Stimulated activated CD8-positive, alpha-beta memory T cell treated with anti-CD3 and anti-CD28 coated beads, Interleukin-7, amount 100 ng/mL, for 24 hours (primary cell): ENCODE measurements at places on chromosomes 7 and 10.
A peak's percentile ranks its signal among the peaks of the same experiment; 100 is the strongest.

DNA sequence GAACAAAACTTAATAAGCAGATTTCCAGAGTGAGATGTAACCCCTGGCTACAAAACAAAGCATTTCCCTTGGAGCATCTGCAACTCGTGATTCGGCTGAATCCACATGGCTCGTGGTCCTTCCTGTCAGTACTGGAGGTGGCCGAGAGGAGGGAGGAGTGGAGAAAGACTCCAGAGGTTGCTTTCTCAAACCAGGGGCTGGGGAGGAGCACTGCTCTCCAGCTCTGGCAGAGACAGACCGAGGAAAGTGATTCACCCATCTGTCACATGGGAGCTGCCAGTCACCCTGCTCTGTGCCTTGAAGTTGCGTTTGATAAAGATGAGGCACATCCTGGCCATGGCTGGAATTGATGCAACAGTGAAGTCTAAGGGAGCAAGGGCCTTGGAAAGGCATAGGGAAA lies 72.7 kb downstream of the COL13A1 start:
- DNase-seq, result no peak

DNA sequence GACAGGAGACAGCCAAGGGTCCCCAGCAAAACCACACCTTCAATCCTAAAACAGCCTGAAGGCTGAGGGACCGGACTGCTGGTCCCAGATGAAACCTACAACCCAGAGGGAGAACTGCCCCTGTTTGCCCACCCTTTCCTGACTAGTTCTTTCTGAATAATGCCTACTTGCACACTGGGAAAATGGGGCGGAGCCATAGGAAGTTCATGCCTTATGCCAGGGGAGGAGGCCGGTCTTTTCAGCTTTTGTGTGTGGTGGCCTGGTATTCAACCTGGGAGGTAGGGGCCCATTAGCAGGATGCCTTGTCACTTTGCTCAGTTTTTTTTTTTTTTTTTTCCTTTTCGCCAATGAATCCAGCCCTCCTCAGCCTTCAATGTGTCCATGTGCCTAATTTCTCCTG lies 20.7 kb downstream of the TOMM7 start:
- no peak for DNase-seq

DNA sequence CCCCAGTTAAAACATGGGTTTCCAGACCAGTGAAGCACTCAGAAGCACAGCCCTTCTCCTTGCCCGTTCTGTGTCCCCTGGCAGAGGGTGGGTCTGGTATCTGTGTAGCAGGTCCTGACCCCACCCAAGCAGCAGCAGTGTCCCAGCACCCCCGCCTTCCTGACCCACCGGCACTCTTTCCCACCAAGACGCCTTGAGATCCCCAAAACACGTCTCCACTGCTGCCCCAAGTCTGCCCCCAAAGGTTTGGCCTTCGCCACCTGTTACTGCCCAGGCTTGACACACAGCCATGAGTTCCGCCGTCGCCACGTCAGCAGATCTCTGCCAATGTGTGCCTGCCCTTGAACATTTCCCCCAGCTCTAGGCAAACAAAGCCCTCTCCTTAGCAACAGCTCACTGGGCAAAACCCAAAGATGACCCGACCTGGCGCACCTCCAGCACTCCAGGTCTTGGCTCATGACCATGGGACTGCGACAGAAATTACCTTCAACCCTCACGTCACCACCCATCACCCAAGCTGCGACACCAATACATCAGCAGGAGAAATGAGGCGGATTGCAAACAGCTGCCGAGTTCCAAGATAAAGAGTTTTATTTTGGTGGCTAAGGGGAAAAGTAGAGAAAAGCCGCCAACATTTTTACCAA lies 75.6 kb downstream of the CTBP2 start:
- no peak for DNase-seq

DNA sequence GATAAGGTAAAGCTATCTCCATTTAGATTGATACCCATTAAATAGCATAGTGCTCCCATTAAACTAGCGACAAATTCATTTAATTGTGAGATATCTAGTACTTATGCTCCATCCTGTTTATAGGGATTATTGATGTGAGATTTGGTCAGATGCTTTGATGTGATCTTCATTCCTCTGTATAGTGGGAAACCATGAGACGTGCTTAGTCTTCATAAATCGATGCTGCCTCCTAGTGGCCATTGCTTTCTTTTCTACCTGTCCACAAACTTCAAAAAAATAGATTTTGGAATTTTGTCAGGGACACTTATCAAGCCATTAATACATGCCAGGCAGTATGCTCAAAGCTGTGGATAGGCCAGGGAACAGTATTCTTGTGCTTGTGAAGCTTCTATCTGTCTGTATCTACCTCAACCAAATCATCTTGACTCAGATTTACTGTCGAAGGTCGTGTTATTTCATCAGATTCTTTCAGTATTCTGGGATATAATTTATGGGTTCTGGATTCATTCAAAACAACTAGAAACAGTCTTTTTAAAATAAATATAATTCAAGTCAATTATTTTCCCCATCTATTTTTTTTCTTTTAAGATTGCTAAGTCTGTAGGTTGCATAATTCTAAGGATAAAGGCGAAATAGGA lies 12.0 kb downstream of the LSM8 start:
- DNase-seq, result peak; percentile 15

DNA sequence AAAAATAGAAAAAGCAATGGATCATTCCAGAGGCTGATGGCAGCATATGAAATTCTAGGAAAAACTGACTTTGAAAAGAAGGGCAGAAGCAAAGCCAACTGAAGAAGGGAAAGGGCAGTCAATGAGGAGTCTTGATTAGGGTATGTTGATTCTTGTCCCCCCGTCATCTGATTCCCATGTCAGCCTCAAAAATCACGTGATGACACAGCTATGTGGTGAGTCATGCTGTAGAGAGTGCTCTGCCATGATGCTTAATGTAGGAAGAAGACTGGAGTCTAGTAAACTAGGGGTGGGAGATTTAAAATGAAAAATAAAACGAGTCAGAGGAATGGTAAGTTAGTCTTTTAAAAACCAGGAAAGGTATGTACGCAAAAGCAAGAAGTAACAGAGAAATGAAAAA lies 3.9 kb upstream of the POU6F2 start:
- no peak for DNase-seq

- DNase-seq, result no peak
Measured at GRCh38 chr10:17084258-17084657, 45.4 kb downstream of the CUBN start.

DNA sequence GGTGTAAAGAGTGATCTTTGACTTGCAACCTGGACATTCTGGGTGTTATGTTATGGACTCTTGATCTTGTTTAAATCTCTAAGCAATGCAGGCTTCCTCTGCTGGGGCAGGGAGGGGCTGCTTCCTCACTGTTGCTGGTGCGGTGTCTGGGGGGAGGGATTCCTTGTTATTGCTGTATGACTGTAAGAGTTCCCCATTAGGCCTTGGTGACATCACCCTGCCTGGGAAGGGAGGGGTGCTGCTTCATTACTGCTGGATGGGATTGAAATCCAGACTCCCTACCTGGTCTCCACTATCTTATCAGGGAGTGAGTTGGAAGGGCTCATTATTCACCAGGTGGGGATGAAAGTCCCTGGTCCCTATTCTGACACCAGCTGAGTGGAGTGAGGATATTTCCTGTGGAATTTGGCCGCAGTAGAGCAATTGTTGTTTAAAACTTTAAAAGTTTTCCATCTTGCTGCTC lies 8.8 kb downstream of the OGDH start:
- DNase-seq, result no peak
